ENCODE measurements at places on chromosomes 1 and 21.
A peak's percentile ranks its signal among the peaks of the same experiment; 100 is the strongest.

GRCh38 chr1:210223226-210223904 is 9.2 kb upstream of the SERTAD4 start:
- DNase-seq, result no peak

- DNase-seq, result no peak
These were observed 187.5 kb upstream of the C21orf91 start for GRCh38 chr21:18006691-18007090.

DNA sequence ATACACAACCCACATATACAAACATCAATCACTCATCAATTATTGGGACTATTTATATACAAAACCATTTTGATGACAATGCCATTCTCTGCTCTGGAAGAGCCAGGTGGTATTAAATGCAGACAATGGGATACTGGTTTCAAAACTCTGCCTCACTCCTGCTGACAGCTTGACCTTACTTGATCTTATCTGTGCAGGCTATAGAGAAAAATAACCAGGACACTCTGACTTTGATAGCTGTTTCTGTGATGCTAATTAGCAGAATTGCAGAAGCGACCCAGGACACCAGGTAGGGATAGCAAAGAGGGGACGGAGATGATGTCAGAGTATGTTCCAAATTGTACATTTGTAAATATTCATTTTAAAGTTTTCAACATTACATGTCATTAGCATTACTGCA is 89.5 kb downstream of the OLFM3 start:
- no peak for DNase-seq

- DNase-seq, result no peak
These were observed 272.2 kb downstream of the LMO4 start for GRCh38 chr1:87600854-87601253.

DNA sequence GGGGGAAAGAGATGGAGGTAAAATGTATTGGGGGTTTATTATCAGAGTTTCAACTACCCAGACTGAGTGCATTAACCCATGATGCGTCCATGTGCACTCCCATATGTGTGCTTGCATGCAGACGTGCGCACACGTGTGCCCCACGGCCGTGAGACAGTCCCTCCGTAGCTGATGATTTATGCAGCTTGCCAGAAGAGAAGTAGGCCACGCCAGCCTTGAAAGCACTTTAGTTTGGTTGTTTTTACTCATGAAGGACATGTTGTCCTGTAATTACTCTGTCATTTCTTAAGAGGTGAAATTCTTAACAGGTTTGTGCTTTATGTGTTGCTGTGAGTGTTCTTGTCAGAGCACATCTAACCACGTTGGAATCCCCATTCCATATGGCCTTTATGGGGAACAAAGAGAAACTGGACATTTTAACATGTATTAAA is 467.8 kb downstream of the LMO4 start:
- DNase-seq, result no peak

DNA sequence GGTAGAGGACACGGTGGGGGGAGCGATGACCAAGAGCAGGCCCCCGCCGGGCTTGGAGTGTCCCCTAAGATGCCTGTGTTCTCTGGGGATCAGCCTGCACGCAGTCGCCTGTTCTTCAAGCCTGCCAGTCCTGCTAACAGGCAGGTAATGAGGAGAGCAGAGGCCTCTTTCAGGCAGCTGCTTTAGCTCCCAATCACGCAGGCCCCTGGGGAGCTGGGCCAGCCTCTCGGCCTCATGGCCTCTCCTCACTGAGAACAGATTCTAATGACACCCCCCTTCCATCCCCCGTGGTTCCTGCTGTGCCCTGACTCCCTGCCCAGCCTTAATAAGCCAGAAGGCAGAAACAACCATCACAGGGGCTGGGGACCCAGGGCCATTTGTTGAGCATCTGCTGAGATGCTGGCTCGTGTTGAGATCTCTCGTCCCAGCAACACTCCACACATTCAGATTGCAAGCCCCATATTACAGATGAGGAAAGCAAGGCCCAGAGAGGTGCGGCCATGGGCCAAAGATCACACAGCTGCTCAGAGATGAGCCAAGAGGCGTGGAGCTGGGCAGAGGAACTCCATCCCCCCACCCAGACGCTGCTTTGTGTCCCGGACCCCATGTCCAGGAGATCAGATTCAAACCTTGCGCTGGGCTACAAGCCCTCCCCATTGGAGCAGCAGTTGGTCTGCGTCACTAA is 71.6 kb upstream of the CASZ1 start:
- DNase-seq, result no peak

GRCh38 chr1:9438431-9439073 is 100.7 kb upstream of the SLC25A33 start:
- peak; percentile 72 for DNase-seq

GRCh38 chr1:168687816-168688215 is 41.2 kb downstream of the DPT start:
- no peak for DNase-seq

- DNase-seq, result no peak
These were observed 5.3 kb downstream of the SLAMF7 start for GRCh38 chr1:160744199-160744851.

DNA sequence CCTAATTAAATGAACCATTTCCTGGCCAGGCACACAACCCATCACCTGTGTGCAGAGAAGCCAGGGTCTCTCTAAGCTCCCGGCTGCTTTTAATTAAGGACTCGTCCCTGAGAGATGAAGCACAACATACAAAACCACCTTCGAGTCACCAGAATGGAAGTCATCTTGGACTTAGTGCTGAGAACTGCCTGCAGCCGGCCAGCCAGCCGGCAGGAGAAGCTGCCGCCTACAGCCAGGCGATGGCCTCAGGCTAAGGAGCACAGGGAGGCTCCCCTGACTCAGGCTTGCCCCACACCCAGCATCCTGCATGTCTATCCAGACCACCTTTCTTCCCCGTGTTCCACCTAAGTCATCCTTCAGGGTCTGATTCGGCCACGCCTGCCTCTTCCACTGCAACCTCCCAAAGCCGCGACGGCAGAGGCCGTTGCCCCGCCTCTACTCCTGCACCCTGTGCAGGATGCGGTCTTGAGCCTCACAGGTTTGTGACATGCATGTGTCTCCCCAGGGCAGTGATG is 83.6 kb downstream of the SLC66A1 start:
- DNase-seq, result peak; percentile 31

GRCh38 chr21:37861561-37861960 is 54.7 kb downstream of the KCNJ6 start:
- DNase-seq, result no peak

- peak; percentile 30 for DNase-seq
These were observed 10.6 kb downstream of the LCA5L start for GRCh38 chr21:39434950-39435349.

- DNase-seq, result no peak
These were observed 32.4 kb downstream of the PRMT2 start for GRCh38 chr21:46667741-46668380.

DNA sequence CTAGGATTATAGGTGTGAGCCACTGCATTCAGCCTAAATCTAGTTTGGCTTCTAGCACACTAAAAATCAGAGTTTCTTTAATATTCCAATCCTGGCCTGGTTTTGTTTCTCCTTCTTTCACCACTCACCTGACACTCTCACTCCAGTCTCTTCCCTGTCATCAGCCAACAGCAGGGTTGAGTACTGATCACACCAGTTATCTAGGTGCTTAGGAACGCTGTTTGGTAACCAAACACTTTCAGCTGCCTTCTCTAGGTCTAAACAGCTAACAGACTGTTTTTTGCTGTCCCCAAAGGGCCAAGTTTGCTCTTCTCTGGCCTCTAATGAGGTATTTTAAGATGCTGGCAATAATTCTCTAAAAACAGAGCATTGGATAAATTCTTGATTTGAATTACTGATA is 17.7 kb upstream of the FRRS1 start:
- DNase-seq, result no peak

- DNase-seq, result no peak
These were observed 544.7 kb downstream of the NPHP4 start for GRCh38 chr1:5447503-5447960.

DNA sequence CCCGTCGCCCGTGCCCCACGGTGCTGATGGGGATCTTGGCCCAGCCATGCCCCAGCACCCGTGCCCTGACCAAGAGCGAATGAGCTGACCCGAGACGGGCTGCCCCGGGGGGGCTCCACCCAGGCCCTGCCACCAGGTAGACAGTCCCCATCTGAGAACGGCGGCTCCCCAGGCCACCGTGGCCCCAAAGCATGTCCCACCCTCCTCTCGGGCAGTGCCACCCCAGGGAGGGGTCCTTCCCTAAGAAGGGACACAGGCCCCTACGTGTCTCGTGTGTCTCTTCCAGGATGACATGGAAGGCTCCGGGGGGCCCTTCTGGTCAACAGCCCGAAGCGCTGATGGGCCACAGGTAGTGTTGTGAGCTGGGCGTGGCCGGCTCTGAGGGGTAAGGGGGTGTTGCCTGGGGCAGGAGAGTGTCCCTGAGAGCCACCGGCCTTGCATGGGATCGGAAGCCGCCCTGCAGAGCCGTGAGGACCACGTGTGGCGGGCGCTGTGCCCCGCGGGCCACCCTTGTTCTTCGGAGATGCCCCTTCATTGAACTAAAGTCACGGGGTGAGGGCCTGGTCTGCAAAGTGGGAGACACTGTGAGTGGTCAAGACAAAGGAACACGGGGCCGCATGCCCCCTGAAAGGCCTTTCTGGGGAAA is 55.0 kb downstream of the SLC19A1 start:
- no peak for DNase-seq

Measured in fibroblast of gingiva (primary cell).